T-helper 2 cell treated with Interferon-gamma antibody and Interleukin-4, amounts not matched to agents 5 μg/mL and 100 μg/mL, for 36 hours (primary cell): ENCODE measurements at places on chromosomes 4 and X.

DNA sequence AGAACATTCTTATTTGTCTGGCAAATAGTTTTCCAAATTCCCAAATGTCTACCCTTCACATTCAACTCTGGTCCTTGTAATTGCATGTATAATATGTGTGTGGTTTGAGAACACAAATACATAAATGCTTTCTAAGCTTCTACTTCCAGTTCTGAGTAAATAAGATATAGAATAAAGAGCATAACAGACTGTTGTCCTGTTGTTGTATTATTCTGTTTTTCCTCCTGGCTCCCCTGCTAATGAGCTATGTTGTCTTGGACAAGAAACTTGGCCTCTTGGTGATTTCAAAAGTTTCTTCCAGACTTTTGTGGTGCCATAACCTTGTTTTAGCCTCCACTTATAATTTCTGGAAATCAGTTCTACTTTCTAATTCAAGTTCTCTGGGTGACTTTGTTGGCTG is 75.3 kb upstream of the USP38 start:
- no peaks in the 10 kb centered on the region for H3K36me3 ChIP-seq
- H3K4me3 ChIP-seq: no peak overlapping the region
- H3K27me3 ChIP-seq: no peaks in the 10 kb centered on the region
- no peak overlapping the region for H3K27ac ChIP-seq
- DNase-seq: no peak

DNA sequence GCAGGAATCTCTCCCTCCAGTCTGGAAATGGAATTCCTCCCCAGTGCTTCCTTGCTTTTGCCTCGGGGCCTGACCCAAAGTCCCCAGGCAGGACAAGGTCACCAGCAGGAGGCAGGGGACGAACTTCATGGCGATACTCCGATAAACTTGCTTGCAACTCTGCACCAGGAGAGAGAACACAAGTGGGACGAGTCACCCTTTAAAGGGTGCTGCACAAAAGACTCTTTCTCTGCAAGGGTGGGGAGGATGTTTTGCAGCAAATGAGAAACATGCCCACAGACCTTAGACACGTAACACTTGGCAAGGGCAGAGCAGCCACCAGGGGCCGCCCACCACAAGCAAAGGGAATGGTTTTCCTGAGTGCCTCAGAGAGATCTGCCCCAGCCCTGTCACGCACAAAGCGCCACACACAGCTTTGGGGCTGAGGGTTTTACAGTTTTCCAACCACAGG is at the start of gene FGFBP2:
Gene FGFBP2, minus strand, starts transcription at position 175 of the 451 bp plus-strand sequence. Its CDS starts 46 bp downstream, at position 129.
- peaks cover 6% of the 10 kb centered on the region for H3K27me3 ChIP-seq
- peak within 1 kb of the TSS; percentile 15 for H3K27ac ChIP-seq
- no peaks in the 10 kb centered on the region for H3K36me3 ChIP-seq
- peak within 1 kb of the TSS; percentile 24 for H3K4me3 ChIP-seq
- DNase-seq: peak; percentile 56

DNA sequence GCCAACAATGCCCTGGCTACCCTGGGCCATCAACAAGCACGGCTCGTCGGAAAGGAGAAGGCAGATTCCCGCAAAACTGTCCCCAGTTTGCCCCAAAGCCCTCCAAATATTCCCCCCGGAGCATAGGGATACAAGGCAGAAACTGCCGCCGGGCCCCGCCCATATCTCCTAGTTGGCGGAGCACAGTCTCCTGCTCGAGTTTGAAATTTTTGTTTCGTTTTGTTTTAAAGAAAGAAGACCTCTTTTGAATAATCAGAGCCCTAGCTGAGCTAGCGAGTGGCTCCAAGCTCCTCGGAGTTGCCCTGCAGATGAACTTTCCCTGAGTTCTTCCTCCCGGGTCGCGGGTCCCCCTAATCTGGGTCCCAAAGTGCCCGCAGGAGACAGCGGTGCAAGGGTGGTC is 138.1 kb upstream of the ZIC3 start:
- no peak for DNase-seq
- peaks cover 73% of the 10 kb centered on the region for H3K27me3 ChIP-seq
- H3K27ac ChIP-seq: peak overlapping the region; percentile 36
- H3K4me3 ChIP-seq: peak overlapping the region; percentile 73
- H3K4me1 ChIP-seq: peaks cover 4% of the 10 kb centered on the region

GRCh38 chr4:122784261-122784660 is 42.4 kb upstream of the FGF2 start:
- no peak overlapping the region for H3K4me3 ChIP-seq
- peaks cover 16% of the 10 kb centered on the region for H3K4me1 ChIP-seq
- H3K36me3 ChIP-seq: no peaks in the 10 kb centered on the region
- H3K27me3 ChIP-seq: peaks cover 5% of the 10 kb centered on the region
- DNase-seq: no peak

- no peaks in the 10 kb centered on the region for H3K4me1 ChIP-seq
- H3K4me3 ChIP-seq: no peak overlapping the region
Observed at GRCh38 chr4:42596918-42597317, 60.0 kb downstream of the ATP8A1 start.
